ENCODE measurements at places on chromosomes 2 and 18.

DNA sequence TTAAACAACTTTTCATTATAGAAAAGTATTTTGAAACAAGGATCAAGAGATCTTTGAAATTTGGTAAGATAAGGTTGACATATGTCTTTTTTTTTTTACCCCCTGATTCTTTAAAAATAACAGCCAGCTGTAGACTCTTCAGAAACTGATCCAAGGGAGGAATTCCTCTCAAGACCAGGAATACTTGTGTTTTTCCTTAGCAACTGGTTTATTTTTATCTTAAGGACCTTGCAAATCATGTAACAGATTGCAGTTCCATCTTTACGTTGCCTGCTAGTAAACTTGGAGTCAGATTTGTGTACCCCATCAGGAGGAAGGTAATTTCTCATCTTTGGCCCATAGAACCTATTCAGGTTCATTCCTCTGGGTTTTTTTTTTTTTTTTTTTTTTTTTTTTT is 71.6 kb downstream of the BOLA3 start:
- no peak for DNase-seq

- no peak for DNase-seq
These were observed 143.0 kb downstream of the TSN start for GRCh38 chr2:121898483-121898882.

DNA sequence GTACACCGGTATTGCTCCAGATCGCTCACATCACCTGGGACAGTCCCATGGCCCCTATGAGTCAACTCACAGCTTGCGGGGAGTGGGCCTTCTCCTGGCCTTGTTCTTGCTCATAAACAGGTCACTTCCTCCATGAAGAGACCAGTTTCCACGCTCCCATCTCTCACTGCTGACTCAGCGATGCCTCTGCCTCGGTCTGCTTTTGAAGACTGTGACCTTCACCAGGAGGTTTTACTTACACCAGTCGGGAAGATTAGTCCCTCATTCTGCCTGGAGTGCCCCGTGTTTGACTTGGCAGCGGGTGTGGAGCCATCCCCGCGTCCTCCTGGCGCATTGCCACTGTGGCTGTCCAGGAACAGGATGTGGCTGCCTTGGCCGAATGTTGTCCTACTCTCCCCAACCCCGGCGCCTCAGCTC is 159.8 kb downstream of the RHBDD1 start:
- no peak for DNase-seq

DNA sequence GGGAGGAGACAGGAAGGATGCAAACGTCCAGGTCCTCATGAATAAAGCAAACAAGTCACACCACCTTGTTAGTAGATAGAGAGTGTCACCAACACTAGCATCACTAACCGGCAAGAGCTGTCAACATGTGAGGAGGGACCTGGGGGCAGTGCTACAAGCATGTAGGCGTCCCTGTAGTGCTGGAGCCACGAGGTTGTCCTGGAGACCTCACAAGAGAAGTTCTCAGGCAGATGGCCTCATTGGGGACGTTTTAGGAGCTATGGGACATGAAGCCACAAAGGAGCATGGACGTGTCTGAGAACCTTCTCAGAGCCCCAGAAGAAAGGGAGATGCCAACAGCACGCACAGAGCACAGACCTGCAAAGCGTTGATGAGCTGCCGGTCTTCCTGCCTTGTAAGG is 70.0 kb downstream of the COL6A3 start:
- no peak for DNase-seq

DNA sequence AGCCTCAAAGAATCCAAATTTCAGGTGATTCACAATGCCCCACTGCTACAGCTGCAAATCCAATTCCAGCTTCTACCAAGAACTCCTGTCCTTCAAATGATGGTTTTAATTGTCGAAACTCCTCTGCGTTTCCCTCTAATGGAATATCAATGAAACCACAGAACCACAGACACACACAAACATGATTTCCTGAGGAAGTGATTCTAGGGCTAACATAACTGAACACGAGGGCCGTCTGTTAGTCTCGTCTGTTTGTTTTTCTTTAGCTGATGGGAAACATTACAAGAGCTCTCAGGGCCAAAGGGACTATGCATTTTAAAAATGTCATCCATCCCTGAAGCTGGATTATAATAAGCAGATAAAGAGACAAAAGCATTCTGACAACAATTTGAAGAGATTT is 59.4 kb downstream of the RNF152 start:
- no peak for DNase-seq

- DNase-seq: no peak
These were observed 303.9 kb downstream of the PAX3 start for GRCh38 chr2:221994926-221995325.

DNA sequence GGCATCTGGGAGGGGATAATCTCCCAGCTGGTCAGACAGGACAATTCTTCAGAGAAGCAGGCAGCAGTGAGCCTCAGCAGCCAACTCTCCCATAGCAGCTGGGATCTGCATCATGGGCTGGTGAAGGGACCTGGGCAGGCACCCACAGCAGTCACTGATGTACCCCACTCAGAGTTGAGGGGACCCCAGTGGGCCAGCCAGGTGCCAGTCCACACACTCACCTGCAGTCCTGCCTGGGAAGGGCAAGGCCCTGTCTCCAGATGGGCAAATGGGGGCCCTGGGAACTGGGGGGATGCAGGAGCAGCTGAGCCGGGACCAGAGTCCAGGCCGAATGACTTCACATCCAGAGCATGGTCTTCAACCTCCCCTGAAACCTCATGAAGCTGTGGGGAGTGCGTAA is 170.4 kb downstream of the ZFP36L2 start:
- DNase-seq: no peak

DNA sequence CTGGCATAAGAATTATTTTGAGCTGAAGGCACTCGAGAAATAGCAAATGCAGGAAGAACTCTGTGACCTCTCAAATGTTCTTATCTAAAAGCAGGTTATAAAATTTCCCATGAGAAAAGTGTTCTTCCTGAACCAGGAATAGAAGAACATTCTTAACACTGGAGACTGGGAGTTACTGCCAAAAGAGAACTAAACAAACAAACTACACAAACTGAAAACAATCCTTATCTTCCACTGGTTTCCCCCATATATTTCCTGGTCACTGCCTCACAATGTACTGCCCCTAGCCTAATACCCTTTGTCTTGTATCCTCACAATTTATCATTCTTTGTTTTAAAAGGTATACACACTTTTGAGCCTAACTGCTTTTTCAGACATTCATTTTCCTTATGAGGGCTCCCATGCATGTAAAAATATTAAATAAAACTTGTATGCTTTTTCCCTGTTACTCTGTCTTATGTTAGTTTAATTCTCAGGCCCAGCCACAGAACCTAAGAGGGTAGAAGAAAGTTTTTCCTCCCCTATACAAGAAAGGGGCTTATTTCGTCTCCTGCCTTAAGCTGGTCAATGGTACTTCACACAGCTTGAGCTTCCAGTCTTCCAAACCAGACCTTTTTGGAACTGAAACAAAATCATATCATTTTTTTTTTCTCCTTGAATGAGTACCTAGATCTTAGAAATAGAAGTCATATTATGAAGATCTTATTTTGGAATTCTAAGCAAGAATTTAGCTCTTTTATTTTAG is 110.6 kb downstream of the MSTN start:
- no peak for DNase-seq

DNA sequence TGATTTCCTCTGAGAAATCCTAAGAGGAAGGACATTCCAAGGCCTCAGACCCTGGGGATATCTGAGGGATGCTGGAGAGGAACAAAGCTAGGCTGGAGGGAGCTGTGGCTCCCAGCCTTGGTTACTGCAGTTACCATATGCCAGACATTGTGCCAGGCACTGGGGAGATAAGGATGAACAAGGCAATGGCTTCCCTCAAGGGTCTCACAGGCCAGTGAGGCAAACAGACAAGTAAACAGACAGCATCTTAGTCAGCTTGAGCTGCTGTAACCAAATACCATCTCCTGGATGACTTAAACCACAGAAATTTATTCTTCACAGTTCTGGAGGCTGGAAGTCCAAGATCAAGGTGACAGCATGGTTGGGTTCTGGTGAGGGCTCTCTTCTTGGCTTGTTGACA is 91.8 kb downstream of the SKA1 start:
- DNase-seq: no peak

DNA sequence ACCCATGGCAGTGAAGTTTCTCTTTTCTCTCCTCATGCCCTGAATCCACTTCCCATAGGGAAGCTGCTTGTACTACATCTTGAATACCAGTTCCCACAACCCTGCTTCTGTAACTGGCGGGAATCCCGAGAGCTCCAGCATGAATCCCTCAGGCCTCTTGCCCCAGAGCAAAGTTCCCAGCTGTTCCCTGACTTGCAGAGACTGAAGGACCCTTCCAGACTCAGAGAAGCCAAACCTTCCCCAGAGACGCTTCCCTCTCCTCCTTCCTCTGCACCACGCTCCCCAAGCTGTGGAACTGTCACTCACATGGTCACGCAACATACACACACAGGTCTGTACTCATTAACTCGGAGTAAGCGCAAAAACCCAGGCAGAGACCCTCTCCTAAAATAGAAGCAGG is 26.4 kb downstream of the TRAPPC12 start:
- no peak for DNase-seq

- DNase-seq: no peak
These were observed 28.6 kb downstream of the SNTG2 start for GRCh38 chr2:979069-979928.
